ENCODE measurements at places on chromosomes 2 and 18. TPM values are rescaled to one million over a fixed set of nuclear protein-coding genes. Genes with fewer than 3 reads are reported as not detected.

DNA sequence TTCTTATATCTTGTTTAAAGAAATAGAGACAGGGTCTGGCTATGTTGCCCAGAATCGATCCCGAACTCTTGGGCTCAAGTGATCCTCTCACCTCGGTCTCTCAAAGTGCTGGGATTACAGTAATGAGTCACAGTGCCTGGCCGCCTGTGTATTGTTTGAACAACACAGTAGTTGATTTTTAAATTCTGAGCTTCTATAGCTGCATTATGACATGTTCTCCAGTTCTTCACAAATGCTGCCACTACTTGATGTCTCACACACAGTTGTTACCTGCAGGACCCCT is 7.7 kb upstream of the RHOB start:
- no peak for DNase-seq

DNA sequence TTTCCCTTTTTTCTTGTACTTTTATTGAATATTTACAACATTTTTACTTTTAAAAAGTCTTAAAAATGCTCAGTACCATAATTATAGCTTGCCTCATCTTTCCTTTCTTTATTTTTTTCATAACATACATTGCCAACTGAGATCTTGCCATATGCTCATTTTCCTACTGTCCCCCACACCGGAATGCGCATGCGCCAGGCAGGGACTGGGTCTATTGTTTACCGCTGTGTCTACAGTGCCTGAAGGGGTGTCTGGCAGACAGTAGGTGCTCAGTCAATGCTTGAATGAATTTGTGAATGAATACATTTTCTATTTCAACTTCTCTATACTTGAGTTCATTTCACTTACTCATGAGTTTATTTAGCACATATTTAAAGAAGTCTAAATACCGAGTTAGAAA is 158.0 kb downstream of the CYP26B1 start:
- peak; percentile 39 for DNase-seq

Gene IL1A
- 0.09 TPM for total RNA-seq

DNA sequence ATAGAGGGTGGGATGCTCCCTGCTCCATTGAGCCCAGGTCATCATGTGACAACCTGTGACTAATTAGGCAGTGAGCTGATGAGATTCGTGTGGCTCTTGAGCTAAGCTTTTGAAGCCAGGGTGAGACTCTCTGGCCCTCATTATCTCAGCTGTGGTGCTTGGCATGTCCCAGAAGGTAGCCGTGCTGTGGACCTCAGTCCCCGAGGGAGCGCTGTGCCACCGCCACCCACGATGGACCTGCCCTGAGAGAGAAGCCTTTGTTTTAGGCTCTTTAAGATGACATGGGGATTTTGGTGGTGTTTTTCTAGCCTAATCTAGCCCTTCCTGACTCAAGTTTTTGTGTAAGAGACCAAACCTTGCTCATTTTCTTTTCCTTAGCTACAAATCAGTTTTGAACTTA is 66.4 kb downstream of the NEDD4L start:
- DNase-seq, result no peak

GRCh38 chr2:239289545-239289944 is 111.3 kb downstream of the HDAC4 start:
- no peak for DNase-seq

- no peak for DNase-seq
These were observed 67.5 kb upstream of the ZNG1B start for GRCh38 chr2:113370030-113370429.

DNA sequence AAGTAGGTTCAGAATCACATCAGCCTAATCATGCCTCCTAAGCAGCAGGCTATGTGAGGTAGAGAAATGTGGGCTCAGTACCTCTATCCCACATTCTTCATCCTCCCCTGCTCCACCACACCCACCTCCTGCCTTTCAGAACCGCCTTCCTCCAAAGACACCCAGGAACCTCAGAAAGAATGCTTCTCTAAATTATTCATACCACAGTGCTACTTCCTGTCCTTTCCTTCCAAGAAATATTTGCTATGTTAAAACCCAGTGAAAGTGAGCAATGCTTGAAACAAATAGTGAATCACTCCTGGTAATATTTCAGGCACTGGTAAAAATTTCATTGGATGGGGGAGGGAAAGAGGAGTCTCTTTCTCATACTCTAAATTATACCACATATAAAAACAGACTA is 24.0 kb upstream of the CREB1 start:
- DNase-seq, result no peak

Gene HOXD1
- not detected for total RNA-seq

- DNase-seq, result no peak
These were observed 284.7 kb downstream of the CMPK2 start for GRCh38 chr2:6580982-6581381.

GRCh38 chr2:67954093-67954748 is 108.6 kb downstream of the C1D start:
- no peak for DNase-seq

GRCh38 chr2:46555646-46556234 is 76.4 kb downstream of the TMEM247 start:
- no peak for DNase-seq

Gene DAW1
- 2.8 TPM for total RNA-seq

GRCh38 chr2:20617892-20618467 is 32.9 kb downstream of the HS1BP3 start:
- DNase-seq, result peak; percentile 94

DNA sequence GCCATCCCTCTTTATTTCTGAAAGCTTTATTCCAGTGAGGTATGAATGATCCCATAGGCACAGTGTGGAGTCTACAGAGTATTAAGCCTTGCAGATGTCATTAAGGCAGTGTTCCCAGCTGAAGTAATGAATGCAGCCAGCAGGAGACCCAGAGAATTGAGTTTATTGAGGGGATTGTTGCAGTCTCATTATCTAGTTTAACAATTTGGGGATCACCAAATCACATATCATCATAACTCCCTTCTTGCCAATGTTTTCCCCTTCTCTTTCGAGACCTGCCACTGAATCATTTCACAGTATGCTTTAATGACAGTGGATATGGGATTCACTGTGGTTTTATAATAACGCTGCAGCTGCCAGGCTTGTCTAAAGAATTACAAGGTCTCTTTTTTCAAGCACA is 249.3 kb upstream of the FSHR start:
- no peak for DNase-seq

DNA sequence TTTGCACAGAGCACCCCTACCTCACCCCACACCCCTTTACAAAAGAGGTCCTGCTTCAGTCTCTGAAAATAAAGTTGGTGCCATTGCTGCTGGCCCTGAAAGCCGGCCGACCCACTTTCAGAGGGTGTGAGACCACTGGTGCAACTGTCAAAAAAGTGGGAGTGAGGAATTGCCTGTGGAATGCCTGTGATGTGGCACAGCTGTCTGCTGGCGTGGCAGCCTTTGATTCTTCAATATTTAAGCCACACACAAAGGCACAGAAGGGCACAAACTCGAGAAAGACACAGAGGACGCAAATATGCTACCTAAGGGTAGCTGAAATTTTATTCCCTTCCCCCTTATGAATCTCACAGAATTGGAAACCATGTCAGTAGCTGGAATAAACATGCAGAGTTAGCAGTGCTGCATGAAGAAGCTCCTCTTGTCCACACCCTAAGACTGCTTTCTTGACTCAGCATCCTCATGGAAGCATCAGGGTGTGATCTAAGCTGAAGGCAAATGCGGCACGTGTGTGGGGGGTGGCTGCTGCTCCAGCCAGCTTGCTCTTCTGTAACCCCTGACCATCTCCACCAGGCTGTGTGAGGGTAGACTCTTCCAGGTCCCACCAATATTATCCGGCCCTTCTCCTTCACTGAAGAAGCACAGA is 92.3 kb downstream of the CELF4 start:
- DNase-seq, result no peak

Gene KATNAL2
- 5.0 TPM for total RNA-seq

DNA sequence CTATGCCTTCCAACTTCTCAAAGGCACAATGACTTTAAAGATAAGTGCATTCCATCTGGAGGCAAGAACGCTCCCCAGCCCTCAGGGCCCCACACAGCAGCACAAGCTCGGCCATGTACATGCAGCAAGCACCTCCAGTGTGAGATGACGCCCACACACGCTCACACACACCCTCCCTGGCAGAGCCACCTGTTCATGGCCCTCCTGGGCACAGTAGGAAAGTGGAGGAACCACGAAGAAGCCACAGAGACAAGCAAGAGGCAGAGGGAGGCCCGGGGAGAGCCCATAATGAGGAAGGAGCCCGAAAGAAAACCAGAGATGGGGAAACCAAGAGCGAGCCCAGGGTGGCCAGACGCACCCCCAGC is 21.7 kb downstream of the BIN1 start:
- DNase-seq, result peak; percentile 55

Gene EVX2
- total RNA-seq, result 0.73 TPM

Gene ZDBF2
- total RNA-seq, result 28.3 TPM

GRCh38 chr2:106745468-106745867 is 140.5 kb downstream of the ST6GAL2 start:
- peak; percentile 75 for DNase-seq

- DNase-seq, result no peak
These were observed 44.6 kb downstream of the IRS1 start for GRCh38 chr2:226754821-226755604.

DNA sequence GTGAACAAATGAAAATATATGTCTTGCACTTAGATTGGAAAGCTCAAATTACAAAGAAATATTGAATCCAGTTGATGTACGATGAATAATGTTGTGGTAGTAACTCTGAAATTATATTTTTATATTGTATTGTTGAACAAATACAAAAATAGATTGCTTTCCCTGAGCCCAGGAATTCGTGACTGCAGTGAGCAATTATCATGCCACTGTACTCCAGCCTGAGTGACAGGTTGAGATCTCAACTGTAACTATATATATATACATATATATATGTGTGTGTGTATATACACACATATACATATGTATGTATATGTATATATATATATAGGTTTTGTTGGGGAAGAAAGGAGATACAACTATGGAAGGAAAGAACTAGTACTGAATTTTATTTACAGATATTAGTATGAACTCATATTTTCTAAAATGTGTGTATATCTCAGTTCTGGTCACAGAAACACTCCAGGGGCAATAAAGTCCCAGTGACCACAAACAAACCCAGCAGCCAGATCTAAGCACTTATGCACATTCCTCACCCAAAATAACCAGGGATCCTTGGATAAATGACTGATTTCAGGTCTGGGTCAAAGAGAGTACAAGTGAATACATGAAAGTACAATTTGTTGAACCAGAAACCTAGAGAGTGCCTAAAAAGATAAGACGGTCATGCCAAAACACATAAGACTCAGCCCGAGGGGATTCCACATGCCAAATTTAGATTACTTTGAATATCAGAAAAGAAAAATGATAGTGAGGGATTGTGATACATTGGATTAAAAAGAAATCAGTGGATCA is 146.3 kb downstream of the TMX3 start:
- no peak for DNase-seq

- no peak for DNase-seq
These were observed 14.6 kb upstream of the SEMA4C start for GRCh38 chr2:96884299-96885094.

DNA sequence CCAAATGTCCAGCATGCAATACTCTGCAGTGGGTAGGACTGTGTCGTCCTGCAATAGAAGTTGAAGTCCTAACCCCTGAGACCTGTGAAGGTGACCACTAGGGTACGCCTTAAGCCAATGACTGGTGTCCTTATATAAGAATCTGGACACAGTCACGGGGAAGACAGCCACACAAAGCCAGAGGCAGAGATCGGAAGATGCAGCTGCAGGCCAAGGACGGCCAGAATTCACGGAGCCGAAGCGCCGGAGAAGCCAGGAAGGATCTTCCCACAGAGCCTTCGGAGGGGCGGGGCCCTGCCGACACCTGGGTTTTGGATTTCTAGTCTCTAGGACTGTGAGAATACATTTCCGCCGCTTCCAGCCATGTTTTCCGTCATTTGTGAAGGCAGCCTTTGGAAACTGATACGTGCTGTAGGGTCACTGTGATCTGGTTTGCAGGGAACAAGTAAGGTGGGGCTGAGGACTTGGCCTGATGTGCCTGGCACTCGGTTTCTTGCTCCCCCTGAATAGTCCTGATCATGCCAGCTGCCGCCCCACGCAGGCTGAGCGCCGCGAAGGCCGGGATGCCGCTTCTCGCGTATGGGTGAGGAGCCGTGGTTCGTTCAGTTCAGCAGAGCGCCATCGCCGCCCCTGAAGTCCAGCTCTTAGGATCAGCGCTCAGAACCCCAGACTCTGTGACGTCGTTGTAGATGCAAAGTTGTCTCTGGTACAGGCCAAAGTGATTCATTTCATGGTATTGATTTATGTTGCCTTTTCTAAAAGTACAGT is 38.7 kb downstream of the PTGR3 start:
- DNase-seq, result no peak

GRCh38 chr18:58851856-58852255 is 12.8 kb upstream of the ZNF532 start:
- no peak for DNase-seq

Gene TNFAIP6
- total RNA-seq, result 0.27 TPM

Gene SP3
- 137 TPM for total RNA-seq

DNA sequence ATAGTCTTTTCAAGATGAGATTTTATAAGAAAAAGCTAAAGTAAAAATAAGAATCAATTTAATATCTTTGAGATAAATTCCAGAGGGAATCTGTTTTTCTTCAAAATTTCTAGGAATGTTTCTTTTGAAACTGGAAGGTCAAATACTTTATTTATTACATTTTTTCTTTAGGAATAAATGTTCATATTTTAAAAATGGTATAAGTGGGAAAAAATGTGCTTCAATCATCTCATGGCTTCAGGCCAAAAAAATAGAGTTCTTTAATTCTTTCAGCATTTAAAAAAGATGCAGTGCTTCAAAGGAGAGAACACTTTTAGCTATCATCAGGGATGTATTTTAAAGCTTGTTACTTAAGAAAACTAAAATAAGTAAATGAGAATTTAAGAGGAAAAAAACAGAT is 110.6 kb downstream of the NEB start:
- no peak for DNase-seq

GRCh38 chr2:39486071-39486470 is 49.0 kb upstream of the MAP4K3 start:
- DNase-seq, result no peak

Gene FABP1
- 1.1 TPM for total RNA-seq

Gene CERS6
- 73.6 TPM for total RNA-seq

GRCh38 chr2:47897883-47898731 is 8.2 kb downstream of the FBXO11 start:
- no peak for DNase-seq

- no peak for DNase-seq
These were observed 244.3 kb downstream of the ETAA1 start for GRCh38 chr2:67641312-67642045.

Gene POMC
- total RNA-seq, result 0.91 TPM

DNA sequence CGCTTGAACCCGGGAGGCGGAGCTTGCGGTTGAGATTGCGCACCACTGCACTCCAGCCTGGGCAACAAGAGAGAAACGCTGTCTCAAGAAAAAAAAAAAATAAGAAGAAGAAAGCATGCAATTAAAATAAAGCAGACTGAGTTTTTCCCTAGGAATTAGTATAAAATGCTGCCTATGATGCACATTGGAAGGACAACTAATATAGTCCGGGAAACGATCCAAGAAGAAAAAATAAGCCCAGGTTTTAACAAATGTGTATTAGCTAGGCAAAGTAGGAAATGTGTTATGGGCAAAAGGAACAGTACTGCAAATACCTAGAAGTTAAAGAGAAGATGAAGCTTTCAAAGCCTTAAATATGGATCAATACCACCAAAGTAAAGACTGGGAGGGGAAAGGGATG is 64.0 kb downstream of the SPIRE1 start:
- no peak for DNase-seq

- DNase-seq, result no peak
These were observed 4.4 kb upstream of the SPRED2 start for GRCh38 chr2:65436824-65437221.

Measured in cerebellum (tissue), 4 donors.